Renal cortical epithelial cell (primary cell): ENCODE measurements at places on chromosomes 4 and X.
A peak's percentile ranks its signal among the peaks of the same experiment; 100 is the strongest.

GRCh38 chr4:182225257-182225852, 17.8 kb upstream of the TENM3 start:
- no peak for DNase-seq

GRCh38 chr4:176453658-176454057, 133.9 kb downstream of the SPCS3 start:
- DNase-seq = no peak

DNA sequence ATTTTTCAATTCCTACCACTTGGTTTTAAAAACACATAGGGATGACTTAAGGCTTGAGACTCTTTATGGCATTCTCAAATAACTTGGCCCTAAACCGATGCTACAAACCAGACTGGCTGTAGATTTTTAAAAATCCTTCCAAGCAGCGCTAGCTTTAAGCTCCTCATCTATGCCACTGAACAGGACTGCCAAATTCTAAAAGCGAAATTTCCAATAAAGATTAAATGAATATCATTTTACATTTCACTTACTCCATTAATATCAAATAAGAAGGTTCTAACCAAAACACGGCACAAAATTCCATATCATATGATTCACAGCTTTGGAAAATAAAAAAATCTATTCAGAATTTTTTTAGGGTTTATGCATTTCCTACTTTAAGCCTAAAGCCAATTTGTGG, 134.2 kb downstream of the FANCB start:
- no peak for DNase-seq

DNA sequence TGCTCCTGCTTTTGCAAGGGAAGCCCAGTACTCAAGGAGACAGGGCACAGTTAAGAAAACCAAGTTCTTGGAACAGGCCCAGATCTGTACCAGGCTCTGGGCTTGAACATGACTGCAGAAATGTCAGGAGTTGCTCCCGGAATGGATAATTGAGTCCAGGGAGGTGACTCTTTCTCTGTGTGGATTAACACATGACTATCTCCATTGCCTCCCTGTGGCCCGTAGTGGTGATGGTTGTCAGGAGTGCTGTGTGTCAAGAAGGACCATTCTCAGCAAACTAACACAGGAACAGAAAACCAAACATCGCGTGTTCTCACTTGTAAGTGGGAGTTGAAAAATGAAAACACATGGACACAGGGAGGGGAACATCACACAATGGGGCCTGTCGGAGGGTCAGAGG, 39.9 kb downstream of the CCKAR start:
- no peak for DNase-seq

GRCh38 chrX:104935581-104935980, 284.9 kb downstream of the TEX13A start:
- DNase-seq = no peak

DNA sequence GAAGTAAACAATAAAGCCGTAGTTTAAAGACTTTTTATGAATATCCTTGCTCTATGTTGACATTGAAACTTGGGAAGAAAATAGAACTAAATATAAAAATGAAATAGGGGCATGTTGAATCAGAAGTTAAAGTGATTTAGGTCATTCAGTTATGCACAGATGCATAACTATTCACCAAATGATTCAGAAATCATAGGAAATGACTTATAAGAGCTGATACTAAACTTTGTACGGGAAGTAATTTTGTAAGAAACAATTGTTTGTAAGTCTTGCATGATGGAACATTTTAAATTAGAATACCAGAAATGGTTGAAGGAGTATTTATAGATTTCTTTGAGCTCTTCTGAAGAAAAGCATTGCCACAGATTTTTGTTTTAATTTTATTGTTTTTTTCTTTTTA, 246.5 kb downstream of the CPE start:
- no peak for DNase-seq

DNA sequence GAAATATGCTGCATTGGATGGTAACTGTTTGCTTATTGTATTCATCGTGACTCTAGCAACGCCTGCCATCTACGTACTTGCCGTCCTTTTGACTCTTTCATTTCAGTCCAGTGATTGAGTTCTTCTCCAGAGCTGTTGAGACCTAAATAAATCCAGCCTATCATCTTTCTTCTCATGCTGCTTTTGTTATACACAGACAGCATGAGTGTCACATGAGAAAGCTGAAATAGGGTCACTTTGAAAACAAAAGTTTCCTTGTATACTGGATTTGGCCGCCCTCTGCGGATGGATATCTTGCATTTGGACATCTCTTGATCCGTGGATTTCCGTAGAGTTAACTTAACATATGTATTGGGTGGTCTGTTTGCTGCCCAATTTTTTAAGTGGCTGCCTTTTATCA, 67.2 kb downstream of the TMPRSS11F start:
- DNase-seq = no peak

- no peak for DNase-seq
Observed at GRCh38 chr4:106629268-106629625, 260.7 kb upstream of the GIMD1 start.

DNA sequence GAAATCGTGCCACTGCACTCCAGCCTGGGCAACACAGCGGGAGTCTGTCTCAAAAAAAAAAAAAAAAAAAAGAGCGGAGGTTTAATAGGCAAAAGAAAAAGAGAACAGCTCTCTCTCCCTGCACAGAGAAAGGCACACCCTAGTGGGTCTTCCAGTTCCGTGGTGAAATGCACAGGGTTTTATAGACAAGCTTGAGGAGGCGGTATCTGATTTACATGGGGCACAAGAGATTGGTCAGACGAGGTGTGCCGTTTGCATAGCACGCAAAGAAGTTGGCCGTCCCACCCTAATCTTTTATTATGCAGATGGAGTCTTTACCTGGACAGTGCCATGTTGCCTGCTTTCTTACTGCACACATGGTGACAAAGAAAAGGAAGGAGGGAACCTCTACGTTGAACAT, 33.5 kb upstream of the REST start:
- DNase-seq = peak; percentile 33

GRCh38 chr4:177393236-177393635, 49.0 kb downstream of the AGA start:
- no peak for DNase-seq

DNA sequence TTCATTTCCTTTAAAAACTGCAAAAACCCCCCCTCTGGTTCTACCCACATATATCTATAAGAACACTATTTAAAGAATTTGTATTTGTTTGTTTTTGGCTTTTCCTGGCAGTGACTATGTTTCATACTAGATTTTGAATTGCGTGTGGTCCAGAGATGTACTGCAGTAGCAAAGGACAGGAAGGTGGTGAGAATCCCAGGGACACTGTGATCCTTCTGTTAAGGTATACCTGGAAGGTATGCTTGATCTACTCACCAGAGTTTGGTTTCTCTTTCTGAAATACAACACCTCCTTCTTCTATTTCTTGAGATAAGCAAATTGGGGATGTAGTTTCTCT, 129.6 kb upstream of the RASGEF1B start:
- no peak for DNase-seq

DNA sequence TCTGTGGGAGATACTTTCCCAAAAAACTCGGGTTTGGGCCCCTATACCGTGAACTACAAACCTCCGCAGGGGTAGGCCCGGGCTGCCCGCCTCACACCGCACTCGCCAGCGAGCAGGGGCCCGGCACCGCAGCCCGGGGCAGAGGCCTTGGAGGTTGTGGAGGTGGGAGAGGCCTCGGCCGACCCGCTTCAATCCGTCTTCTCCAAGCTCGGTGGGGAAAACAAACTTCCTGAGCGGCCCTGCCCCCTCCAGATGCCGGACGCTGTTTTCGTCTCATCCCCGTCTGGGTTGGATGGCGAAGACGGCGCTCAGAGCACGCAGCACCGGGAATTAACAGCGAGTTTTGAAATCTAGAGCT, 442 bp upstream of the MCUB start:
- no peak for DNase-seq
